ENCODE measurements at places on chromosomes 6 and 20. TPM values are rescaled to one million over a fixed set of nuclear protein-coding genes. Genes with fewer than 3 reads are reported as not detected.

TMEM217 gene
- total RNA-seq = 2.2 TPM

WFDC10B gene
- not detected for total RNA-seq

LY6G6D gene
- total RNA-seq = not detected

THBS2 gene
- not detected for total RNA-seq

SOX18 gene
- not detected for total RNA-seq

CLPSL2 gene
- total RNA-seq = not detected

RALGAPB gene
- total RNA-seq = 25.8 TPM

TCEA2 gene
- 29.9 TPM for total RNA-seq

TNFRSF6B gene
- not detected for total RNA-seq

DNA sequence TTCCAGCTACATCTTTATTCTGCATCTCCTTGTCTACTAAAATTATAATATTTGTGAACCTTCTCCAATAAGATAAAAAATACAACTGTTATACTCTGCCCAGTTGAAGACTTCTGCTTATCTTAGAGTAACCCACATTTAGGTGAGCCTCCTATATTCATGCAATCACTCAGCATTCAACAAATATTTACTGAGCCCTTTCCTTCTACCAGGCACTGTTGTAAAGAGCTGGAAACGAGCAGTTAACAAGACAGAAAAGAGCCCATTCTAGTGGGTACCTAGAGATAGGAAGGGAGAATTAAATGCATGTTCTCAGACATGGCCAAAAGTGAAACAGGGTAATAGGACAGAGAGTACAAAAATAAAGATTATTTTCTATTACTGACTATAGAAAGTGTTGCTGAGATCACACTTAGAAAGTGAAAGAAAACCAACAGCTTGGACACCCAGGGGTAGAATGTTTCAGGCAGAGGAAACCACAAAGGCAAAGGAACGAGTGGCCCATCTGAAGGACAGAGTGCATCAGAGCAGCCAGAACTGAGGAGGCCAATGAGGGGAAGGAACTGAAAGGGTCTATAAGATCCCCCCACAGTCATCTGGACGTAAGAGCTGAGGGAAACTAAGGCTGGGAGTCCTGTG is 50.8 kb upstream of the SMLR1 start:
- no peak overlapping the region for H3K27ac ChIP-seq
- H3K4me3 ChIP-seq = no peak overlapping the region
- peaks cover 10% of the 10 kb centered on the region for H3K4me1 ChIP-seq
- no peaks in the 10 kb centered on the region for H3K36me3 ChIP-seq

- H3K36me3 ChIP-seq = no peaks in the 10 kb centered on the region
- H3K27me3 ChIP-seq = no peaks in the 10 kb centered on the region
- H3K4me1 ChIP-seq = peaks cover 43% of the 10 kb centered on the region
- peak; percentile 78 for DNase-seq
Observed at GRCh38 chr20:44218446-44218845, 7.9 kb upstream of the OSER1 start.

GRCh38 chr20:12970372-12970821 is 38.4 kb upstream of the SPTLC3 start:
- no peak overlapping the region for H3K27ac ChIP-seq
- H3K36me3 ChIP-seq = no peaks in the 10 kb centered on the region
- H3K27me3 ChIP-seq = peaks cover 3% of the 10 kb centered on the region
- H3K4me1 ChIP-seq = no peaks in the 10 kb centered on the region
- H3K4me3 ChIP-seq = no peak overlapping the region
- DNase-seq = no peak

DNA sequence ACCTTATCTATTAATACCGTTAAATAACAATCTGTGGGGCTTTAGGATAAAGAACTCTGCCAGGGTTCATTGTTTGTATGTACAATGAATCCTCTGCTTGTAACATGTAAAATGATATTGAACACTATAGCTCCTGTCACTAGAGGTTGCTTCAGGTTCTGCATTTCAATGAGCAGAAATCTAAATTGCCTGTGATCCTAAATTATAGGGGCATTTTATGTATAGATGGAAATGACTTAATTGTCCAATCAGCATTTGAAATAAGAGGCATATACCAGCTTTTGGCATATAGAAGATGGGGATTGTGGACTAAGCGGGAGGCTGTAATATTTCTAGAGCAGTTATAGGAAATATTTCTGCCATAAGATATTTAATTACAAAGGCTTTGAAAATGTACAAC is 2.0 kb downstream of the NCOA3 start:
- peak overlapping the region; percentile 89 for H3K27ac ChIP-seq
- peaks cover 56% of the 10 kb centered on the region for H3K4me1 ChIP-seq
- no peaks in the 10 kb centered on the region for H3K27me3 ChIP-seq
- H3K36me3 ChIP-seq = peaks cover 26% of the 10 kb centered on the region
- no peak for DNase-seq

DNA sequence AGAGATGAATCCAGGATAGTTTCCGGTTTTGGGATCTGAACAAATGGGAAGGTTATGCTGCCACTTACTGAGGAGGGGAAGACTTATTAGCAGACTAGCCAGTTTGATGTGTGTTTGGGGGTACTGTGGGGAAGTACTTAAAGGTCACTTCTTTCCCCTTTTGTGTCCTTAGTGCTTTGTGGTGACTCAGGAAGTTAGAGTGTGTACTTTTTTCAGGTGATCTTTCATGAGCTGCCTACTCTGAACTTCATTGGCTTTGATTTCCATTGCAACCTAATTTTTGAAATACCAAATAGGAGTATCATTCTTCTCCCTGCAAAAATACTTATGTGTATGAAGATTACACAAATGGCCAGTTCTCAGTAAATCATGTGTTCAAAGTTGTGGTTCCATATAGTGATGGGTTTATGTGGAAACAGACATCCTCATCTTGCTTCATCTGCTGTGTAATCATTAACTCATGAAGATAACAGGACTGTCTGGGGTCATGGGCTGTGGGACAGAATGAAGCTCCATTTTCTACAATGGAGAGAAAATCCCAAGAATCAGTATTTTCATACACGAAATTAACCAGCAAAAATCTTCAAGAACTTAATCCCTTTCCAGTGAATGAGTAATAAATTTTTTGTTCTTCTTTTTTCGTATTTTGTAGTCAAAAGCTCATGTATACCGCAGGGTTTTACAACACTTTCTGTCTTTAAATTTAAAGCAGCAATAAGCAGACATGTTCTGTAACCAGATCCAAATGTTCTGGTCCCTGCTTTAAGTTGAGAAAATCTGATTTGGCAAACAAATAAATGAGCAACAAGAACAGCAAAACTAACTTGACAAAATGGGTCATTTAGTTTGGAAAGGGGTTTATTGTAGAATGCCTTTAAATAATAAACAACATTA is 272.2 kb upstream of the FLRT3 start:
- H3K4me3 ChIP-seq = no peak overlapping the region
- DNase-seq = no peak
- H3K27me3 ChIP-seq = no peaks in the 10 kb centered on the region
- H3K36me3 ChIP-seq = no peaks in the 10 kb centered on the region
- no peak overlapping the region for H3K27ac ChIP-seq
- H3K4me1 ChIP-seq = no peaks in the 10 kb centered on the region

DNA sequence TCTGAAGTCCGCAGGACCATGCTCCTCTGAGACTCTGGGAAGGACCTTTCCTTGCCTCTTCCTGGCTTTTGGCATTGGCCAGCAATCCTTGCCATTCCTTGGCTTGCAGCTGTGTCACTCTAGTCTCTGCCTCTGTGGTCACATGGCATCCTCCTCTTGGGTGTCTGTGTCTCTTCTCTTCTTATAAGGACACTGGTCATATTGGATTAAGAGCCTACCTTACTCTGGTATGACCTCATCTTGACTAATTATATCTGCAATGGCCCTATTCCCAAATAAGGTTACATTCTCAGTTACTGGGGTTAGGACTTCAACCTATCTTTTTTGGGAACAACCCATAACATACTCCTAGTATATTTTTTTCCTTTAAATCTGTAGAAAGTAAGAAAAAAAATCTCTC is 49.9 kb upstream of the GTSF1L start:
- no peak for DNase-seq
- peaks cover 4% of the 10 kb centered on the region for H3K4me1 ChIP-seq

GRCh38 chr20:62499758-62500236 is 24.0 kb upstream of the GATA5 start:
- no peak overlapping the region for H3K27ac ChIP-seq
- H3K27me3 ChIP-seq = peaks cover 3% of the 10 kb centered on the region
- H3K4me3 ChIP-seq = no peak overlapping the region
- H3K36me3 ChIP-seq = no peaks in the 10 kb centered on the region

- no peaks in the 10 kb centered on the region for H3K4me1 ChIP-seq
- no peak overlapping the region for H3K4me3 ChIP-seq
- peaks cover 8% of the 10 kb centered on the region for H3K27me3 ChIP-seq
- H3K27ac ChIP-seq = no peak overlapping the region
- no peaks in the 10 kb centered on the region for H3K36me3 ChIP-seq
Observed at GRCh38 chr6:97462031-97462430, 179.0 kb upstream of the MMS22L start.

DNA sequence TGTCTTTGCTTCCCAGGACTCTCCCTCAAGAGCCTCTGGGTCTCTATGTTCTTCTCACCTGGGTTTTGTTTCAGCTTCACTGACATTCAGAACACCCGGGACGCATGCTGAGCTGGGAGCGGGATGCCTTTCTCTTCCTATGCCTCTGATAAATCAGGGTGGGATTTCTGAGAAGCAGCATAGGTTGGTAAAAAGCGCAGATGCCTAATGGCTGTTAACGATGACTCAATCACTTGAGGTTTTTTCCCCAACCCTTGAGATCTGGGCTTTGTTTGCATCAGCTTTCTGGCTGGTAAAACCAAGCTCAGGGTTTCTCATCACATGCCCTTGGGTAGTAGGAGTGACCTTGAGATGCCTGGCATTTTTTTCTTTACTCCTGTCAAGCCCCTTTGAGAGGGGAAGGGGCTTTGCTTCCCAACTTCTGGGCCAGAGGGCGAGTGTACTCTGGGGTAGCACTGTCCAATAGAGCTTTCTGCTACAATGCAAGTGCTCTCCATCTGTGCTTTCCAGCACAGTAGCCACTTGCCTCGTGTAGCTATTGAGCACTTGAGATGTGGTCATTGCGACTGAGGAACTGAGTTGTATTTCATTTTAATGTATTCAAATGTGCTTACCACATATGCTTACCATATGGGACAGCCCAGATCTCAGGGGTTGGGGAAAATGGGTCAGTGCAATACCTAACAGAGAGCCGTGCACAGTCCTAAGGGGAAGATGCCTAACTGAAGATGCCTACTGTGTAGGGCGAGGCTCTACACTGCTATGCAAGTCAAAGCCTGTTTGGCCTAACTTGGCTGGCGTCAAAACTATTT is 69.1 kb downstream of the PPP1R14C start:
- no peak overlapping the region for H3K27ac ChIP-seq
- no peak overlapping the region for H3K4me3 ChIP-seq
- peaks cover 11% of the 10 kb centered on the region for H3K27me3 ChIP-seq

- H3K27me3 ChIP-seq = peaks cover 21% of the 10 kb centered on the region
- H3K27ac ChIP-seq = no peak overlapping the region
- H3K4me3 ChIP-seq = no peak overlapping the region
- DNase-seq = no peak
- H3K4me1 ChIP-seq = no peaks in the 10 kb centered on the region
Observed at GRCh38 chr6:5937169-5937909, 69.4 kb downstream of the NRN1 start.

DNA sequence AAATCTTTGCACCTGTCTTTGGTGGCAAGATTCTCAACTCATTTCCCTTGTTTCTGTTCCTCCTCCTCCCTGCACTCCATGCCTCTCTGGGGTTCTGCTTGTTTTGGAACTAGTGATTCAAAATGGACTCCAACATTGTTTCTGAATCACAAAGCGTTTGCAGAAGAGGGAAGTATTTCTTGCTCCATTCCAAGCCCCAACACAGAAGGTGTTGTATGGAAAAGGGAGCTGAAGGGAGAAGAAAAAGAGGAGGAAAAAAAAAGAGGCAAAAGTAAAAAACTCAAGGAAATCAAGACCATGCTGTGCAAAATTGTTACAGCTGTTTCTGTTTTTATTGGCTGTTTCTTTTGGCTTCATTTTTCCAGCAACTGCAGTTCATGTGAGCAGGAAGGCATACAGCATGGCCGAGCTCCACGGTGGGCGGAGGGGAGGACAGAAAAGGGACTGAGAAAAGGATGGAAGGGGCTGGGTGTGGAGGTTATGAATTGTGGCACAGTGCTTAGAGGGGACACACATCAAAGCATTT is 66.9 kb upstream of the PRL start:
- H3K36me3 ChIP-seq = no peaks in the 10 kb centered on the region
- H3K4me1 ChIP-seq = no peaks in the 10 kb centered on the region
- H3K4me3 ChIP-seq = no peak overlapping the region
- DNase-seq = no peak

GRCh38 chr6:15355683-15356099 is 109.8 kb downstream of the JARID2 start:
- no peak for DNase-seq
- no peak overlapping the region for H3K27ac ChIP-seq
- peaks cover 67% of the 10 kb centered on the region for H3K4me1 ChIP-seq
- no peaks in the 10 kb centered on the region for H3K27me3 ChIP-seq
- no peak overlapping the region for H3K4me3 ChIP-seq

GRCh38 chr6:63734923-63735322 is 99.3 kb downstream of the PHF3 start:
- H3K27ac ChIP-seq = no peak overlapping the region
- H3K36me3 ChIP-seq = peaks cover 4% of the 10 kb centered on the region
- no peak for DNase-seq
- no peaks in the 10 kb centered on the region for H3K4me1 ChIP-seq
- H3K27me3 ChIP-seq = no peaks in the 10 kb centered on the region
- no peak overlapping the region for H3K4me3 ChIP-seq

DNA sequence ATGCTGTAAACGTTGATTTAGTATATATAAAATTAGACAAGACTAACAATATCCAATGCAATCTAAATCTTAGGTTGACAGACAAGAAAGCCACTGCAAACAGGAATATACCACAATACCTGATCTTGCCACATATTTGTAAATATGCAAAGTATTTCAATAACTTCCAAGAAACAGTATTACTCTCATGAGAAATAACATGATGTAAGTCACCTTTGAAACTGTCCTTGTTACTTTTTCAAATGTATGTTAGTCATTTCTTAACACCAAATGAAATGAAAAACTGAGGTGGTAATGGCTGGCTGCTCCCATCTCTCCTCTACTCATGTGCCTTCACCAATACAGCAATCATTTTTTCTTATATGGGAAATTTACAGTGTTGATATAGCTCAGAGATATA is 118.7 kb downstream of the ATG5 start:
- no peak for DNase-seq
- no peak overlapping the region for H3K4me3 ChIP-seq
- peaks cover 20% of the 10 kb centered on the region for H3K4me1 ChIP-seq
- no peak overlapping the region for H3K27ac ChIP-seq

Data from activated CD4-positive, alpha-beta memory T cell treated with anti-CD3 and anti-CD28 coated beads for 36 hours (primary cell).